ENCODE measurements at places on chromosomes 1 and 21.

- no peak for DNase-seq
These were observed 6.0 kb upstream of the LY9 start for GRCh38 chr1:160789702-160790611.

- DNase-seq = no peak
These were observed 987 bp downstream of the GPR137B start for GRCh38 chr1:236143104-236143948.

GRCh38 chr21:17476006-17476405, 36.8 kb upstream of the CXADR start:
- DNase-seq = no peak

GRCh38 chr21:43854773-43855633, 10.0 kb upstream of the AGPAT3 start:
- DNase-seq = no peak

- no peak for DNase-seq
These were observed 126.7 kb downstream of the NR5A2 start for GRCh38 chr1:200154069-200154767.

DNA sequence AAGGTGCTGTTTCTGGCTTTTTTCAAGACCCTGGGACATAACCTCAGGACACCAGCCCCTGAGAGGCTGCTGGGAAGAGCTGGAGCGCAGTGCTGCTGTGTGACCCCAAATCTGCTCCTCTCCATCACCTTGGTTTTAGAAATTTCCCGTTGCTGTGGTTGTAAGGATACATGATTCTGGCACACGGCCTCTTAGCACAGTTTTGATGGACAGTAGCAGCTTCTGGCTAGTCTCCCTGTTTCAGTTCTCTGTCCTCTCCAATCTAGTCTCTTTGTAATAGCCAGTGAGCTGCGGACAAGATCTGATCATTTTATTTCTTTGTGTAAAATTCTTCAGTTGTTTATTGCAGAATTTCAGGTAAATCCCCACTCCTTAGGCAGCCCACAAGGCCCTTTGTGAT, 3.1 kb downstream of the CLIC6 start:
- DNase-seq = no peak

DNA sequence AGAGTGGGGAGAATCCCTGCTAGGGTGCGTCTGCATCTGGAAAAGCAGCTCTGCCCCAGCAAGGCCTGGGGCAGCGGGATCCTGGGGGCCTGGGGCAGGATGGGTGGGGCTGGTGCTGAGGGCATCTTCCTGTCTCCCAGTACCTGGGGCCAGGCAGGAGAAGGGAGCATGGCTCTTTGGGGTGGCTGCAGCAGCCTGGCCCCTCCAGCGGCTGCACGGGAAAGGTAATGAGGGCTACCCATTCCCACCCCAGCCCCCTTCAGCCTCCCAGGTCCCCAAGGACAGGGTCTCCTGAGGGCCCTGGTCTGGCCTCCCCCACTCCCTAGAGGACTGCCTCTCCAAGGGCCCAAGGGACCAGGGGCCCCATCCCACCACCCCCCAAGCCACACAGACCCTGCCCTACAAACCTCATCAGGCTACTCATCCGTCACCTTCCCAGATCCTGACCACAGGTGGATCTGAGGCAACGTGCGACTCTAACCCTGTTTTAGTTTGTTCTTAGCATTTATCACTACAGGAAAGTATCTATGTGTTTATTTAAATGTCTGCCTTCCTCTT, 910 bp upstream of the ANKRD65 start:
- DNase-seq = no peak

DNA sequence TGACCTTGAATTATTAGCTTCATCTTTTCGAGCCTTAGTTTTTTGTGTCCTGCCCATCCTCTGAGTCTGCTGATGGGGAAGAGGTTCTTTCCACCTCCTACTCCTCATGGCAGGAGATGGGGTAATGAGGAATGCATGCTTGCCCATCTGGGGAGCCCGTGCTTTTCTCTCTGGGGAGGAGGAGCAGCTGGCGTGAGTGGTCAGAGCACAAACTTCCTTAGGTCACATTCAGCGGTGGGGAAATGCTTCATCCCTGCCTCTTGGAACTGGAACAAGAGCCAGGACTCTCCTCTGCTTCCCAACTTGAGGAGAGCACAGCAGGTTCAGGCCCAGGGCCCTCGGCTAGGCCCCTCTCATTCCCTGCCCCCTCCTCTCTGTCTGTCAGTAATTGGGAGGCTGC, 155.0 kb downstream of the PCNX2 start:
- no peak for DNase-seq

Measured in ecto neural progenitor cell (in vitro differentiated cells).